Germinal center (tissue), 1 donor: ENCODE measurements at places on chromosomes 7 and 10.

DNA sequence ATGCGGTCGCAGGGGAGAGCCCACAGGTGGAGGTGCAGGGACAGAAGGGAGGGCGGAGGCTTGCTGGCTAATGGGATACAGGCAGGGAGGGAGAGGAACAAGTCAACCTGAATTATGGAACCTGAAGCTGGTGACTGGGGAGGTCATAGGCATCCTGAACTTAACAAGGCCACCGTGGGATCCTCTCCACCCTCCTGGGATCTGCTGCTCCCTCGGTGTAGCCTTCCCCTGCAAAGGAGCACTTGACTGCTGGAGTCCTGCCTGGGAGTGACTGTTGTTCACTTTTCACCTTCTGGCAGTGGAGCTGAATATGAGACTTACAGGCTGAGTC, 223.1 kb downstream of the GFRA1 start:
- DNase-seq, result no peak

GRCh38 chr10:47381427-47382379, 2.4 kb downstream of the ZNF488 start:
- DNase-seq, result no peak

GRCh38 chr10:17512341-17513001, 58.1 kb upstream of the ST8SIA6 start:
- DNase-seq, result no peak

GRCh38 chr7:33399528-33400213, 270.3 kb downstream of the BBS9 start:
- DNase-seq, result no peak

- DNase-seq, result no peak
Measured at GRCh38 chr10:21257919-21258318, 267.6 kb downstream of the SKIDA1 start.

DNA sequence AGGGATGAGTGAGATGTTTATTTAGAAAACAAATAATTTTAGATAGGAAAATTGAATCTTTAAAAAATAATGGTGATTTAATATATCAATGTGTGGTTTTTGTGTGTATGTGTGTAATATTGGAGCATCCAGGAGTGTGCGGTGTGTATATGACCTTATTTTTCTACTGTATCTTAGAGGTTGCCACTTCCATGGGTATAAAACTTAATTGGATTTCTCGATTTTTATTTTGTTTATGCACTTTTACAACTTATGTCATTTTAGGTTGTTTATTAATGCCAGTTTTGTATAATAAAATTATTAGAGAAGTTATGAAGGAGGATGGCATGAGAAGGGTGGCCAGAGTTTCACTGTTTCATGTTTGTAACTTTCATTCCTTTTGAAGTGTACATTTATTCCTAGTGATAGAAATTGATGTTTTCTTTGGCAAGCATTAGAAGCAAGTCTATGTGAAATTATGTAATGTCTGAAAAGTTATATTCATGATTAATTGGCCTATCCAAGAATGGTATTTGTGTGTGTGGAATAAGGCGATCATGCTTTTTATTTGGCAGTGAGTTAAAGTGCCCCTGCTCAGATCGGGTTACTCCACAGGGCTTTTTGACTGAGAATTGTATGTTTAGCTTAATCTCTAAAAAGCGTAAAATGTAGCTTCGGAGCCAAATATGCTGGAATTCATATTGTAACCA, 110.3 kb downstream of the KAT6B start:
- DNase-seq, result no peak

DNA sequence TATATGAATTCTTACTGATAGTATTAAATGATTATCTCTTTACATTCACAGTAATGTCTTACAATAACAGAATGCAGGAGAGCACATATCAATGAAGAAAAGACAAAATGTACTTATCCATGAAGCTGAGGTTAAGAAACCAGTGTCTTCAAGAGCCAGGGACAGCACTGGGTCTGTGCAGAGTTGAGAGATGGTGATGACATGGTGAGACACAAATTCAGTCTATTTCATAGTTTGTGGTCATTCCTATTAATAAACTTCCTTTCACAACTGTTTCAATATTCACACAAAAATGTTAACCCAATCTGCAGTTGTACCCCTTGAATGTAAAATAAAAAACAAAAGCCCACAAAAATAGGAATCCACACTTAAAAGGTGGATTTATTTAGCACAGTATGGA, 5.3 kb upstream of the MAGI2 start:
- DNase-seq, result no peak

DNA sequence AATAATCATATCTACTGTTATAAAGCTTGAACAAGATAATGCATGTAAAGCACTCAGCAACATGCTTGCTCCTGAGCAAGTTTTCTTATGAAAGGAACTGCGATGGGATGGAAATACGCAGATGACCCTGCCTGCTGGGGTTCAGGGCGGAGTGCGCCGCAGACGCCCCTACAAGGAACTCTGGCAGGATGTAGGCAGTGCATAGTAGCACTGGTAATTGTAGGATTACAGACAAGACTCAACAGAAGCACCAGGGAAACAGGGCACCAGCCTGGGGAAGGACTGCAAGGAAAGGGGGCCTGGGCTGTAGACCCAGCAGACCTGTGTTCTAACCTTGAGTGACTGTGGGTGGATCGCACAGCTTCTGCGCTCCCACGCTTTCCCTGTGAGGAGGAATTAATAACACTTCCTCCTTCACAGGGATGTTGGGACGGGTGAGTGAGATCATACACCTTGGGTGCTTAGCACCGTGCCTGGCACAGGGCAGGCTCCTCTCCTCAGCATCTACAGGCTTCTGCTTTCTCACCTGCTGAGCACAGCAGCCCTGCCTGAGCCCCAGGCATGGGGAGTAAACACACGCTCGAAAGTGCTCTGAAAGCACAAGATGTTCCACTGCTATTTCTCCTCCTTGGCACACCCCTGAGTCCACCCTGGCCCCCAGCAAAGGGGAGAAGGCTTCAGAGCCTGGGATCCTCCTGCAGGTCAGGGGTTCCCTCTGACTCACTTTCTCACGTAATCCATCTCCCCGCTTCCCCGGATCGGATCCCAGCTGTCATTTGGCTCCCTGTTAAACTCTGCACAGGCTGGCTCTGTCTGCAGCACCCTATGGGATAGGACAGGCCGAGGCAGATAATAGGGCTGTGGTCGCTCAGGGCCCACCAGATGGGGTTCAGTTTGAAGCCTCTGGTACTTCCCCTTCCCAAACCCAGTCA, 19.2 kb downstream of the ITPRIP start:
- no peak for DNase-seq

- DNase-seq, result no peak
Measured at GRCh38 chr10:115624448-115624847, 531.3 kb downstream of the ATRNL1 start.

- DNase-seq, result no peak
Measured at GRCh38 chr7:50711271-50712175, 71.2 kb downstream of the GRB10 start.

DNA sequence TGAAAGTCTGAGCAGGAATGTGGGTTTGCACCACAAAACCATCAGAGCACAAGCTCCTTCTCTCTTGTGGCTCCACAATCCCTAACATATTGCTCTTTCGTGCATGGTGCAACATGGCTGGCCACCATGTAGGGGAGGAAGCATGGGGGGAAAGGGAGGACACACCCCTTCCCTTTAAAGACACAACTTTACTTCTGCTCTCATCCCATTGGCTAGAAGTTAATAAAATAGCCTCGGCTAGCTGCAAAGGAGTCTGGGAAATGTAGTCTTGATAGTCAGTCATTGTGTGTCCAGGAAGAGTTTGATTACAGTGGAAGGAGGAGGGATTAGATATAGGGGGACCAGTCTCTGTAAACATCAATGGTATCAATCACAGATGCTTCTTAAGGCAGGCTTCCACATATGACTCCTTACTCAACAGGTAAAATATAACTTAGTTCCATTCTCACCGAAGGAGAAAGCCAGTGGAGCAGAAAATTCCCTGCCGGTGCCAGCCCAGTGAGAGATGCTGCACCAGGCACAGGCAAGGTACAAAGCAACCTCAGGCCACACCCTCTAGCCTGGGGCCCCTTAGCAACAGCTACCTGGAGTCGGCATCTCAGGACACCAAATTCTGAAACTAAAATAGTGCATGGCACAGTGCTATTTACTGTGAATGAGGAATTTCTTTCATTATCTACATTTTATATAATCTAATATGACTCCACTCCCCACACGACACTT, 124.7 kb upstream of the CTBP2 start:
- no peak for DNase-seq

- DNase-seq, result no peak
Measured at GRCh38 chr10:34186745-34187144, 628.4 kb downstream of the PARD3 start.
